ENCODE measurements at places on chromosomes 4 and X.

- DNase-seq: no peak
These were observed 449.1 kb upstream of the NDST4 start for GRCh38 chr4:115562506-115562905.

DNA sequence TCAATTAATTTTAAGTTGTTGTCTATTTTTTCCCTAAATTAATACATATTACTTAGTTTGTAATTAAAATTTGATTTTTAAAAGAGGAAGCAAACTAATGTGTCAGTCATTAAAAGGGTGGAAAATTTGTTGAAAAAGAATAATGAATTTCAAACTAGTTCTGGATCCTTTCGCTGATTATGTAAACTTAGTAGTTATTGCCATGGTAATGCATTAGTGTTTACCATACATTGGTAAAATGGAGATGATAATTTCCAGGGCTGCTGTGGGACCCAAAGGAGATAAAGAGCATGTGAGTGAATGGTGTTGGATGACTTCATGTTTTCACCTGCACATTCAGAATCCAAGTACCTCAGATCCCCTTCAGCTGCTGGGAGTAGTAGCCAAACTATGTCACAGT is 6.5 kb downstream of the BEX3 start:
- no peak for DNase-seq

GRCh38 chrX:74438764-74439163 is 17.5 kb downstream of the SLC16A2 start:
- DNase-seq: no peak

- no peak for DNase-seq
These were observed 86.9 kb downstream of the TMEM164 start for GRCh38 chrX:110089656-110090403.

GRCh38 chr4:10492464-10492863 is 35.2 kb upstream of the ZNF518B start:
- DNase-seq: no peak

GRCh38 chr4:56684320-56685050 is 3.4 kb upstream of the HOPX start:
- no peak for DNase-seq

DNA sequence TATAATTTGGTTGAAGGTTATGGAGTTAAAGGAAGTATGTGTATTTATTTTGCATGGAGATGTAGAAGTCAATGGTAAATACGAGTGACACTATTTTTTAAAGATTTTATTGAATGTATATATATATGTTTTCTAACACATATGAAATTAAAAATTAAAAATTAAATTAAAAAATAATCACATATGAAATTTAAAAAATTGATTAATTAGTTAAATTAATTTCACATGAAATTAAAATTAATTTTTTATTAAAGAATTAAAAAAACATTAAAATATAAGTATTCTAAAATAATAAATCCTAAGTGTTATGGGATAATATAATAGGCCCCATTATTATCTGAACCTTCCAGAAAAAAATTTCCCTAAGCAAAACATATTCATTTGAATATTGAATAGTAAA is 1163.5 kb downstream of the ARAP2 start:
- DNase-seq: no peak

DNA sequence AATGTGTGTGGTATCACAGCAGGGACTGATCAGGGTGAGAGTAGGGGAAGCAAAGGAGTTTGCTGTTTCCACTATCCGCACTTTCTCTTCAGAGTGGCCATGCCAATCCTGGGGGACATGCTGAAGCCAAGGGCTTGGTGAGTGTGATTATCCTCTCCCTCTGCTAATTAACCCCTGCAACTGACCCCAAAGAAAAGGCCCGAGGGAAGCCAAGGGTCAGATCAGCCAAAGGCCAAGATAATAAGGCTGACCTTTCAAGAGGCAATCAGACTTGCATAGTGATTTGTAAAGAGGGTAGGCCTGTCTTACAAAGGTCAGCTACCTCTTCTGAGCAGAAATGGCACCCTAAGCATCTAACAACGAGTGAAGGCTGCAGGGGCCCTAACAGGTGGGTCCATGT is 420.5 kb upstream of the CPEB2 start:
- no peak for DNase-seq

DNA sequence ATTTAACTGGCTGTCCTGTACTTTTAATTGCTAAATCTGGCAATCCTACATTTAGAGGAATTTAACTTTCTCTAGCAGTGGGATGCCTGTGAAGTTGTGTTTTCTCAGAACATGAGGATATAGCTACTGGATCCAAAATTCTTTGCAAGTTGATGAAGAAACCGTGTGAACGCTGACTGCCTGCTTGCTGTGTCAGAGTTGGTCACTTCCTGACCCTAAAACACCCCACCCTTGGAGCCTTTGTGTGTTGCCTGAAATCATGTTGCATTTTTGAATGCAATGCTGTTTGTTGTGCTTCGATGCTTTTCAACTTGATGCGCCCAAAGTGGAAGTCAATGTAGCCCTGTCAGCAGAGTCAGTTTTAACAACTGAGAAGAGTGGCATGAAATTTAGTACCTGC is 211.2 kb downstream of the ANK2 start:
- DNase-seq: no peak

DNA sequence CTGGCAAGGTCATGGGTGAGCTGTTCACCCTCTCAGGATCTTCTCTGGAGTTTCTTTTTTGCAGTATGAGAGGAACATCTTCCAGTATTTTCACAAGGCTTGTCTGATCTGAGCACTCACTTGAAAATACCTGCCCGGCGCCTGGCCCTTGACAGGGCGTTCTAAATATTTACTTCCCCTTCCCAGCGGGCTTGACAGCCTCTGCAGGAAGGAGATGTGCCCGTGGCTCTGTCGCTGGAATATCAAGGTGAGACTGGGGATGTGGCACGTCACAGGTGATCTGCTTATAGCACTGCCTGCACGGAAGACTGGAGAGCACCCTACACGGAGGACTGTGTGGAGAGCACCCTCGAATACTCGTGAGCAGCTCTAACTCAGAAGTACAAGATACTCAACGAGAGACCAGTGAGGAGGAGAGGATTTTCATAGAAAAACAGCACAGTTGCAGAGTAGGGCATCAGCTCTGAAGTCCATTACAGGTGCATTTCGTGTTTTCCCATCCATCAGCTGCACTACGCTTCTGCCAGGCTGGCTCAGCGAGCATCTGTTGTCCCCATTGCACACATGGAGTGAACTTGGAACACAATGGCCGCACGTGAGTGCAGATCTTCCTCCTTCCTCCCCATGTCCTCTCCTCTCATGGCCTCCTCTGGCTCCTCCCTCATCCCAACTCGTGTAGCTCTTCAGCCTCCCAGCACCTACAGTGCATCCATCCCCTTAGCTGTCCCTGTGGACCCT is 32.1 kb downstream of the ZBTB49 start:
- no peak for DNase-seq

GRCh38 chr4:116953947-116954346 is 131.4 kb downstream of the TRAM1L1 start:
- DNase-seq: no peak

GRCh38 chr4:84726356-84726755 is 143.4 kb downstream of the CDS1 start:
- no peak for DNase-seq

- DNase-seq: no peak
These were observed 34.4 kb downstream of the NEXMIF start for GRCh38 chrX:74890676-74891430.

GRCh38 chrX:119880076-119880475 is 8.4 kb downstream of the NDUFA1 start:
- no peak for DNase-seq

DNA sequence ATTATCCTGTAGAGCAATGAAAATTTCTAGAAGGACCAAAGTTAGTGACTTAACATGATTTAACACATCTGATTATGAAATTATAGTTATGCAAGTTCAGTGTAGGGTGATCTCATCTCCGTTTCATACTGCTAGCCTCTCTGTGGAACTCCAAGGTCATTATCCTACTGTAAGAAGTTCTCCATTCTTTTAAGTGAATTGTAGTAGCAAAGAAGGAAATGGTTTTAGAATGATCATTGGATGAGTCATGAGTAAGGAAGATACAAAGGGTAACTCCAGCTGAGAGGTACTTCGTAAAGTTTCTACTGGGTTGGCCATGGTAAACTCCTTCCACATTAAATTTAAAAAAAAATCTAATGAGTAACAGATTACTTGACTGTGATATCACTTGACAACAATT is 215.0 kb upstream of the GIMD1 start:
- DNase-seq: no peak

- DNase-seq: no peak
These were observed 60.2 kb upstream of the VMA21 start for GRCh38 chrX:151336809-151337208.

DNA sequence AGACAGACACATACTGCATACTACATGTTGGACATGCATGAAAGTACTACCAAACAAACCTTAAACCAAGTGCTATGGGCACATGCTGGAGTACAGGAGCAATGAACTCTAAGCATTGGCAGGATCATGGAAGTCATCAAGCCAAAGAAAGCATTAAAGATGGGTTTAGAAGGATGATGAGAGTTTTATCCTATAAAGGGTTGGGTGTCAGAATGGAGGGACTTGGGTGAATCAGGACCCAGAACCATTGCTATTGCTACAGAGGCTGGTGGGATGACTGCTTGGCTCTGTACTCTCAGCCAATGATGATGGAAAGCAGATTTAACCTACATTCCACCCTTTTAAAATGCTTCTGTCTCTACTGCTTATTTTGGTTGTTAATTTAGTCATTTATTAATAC is 233.9 kb upstream of the EDA2R start:
- DNase-seq: no peak

GRCh38 chr4:11842620-11843263 is 414.0 kb upstream of the HS3ST1 start:
- DNase-seq: no peak

- DNase-seq: no peak
These were observed 154.9 kb downstream of the ATG4A start for GRCh38 chrX:108246304-108246954.

DNA sequence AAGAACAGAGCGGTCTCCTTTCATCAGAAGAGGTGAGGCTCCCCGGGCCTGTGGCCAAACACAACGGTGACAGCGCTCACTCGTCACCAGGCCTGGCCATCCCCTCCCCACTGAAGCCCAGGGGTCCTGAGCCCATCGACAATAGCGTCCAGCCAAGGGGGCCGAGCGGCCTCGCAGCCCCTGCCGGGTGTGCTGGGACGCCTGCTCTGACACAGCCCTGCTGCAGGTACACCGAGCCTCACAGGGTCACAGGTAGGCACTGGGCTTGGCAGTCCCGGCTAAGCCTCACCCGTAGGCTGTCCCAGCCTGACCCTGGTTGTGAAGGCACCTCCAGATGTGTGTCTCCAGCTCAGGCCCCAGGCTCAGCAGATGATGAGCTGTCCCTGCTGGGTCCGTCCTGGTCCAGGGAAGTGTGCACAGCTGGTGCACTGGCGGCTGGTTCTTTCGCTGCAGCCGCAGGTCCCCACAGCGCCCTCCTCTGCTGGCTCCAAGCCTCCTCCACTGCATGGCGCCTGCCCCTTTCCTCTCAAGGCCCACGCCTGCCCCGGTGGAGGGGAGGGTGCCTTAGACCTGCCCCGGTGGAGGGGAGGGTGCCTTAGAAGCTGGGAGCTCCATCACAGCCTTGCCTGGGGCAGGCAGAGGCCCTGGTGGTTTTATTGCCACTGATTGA is 21.5 kb downstream of the UVSSA start:
- no peak for DNase-seq

DNA sequence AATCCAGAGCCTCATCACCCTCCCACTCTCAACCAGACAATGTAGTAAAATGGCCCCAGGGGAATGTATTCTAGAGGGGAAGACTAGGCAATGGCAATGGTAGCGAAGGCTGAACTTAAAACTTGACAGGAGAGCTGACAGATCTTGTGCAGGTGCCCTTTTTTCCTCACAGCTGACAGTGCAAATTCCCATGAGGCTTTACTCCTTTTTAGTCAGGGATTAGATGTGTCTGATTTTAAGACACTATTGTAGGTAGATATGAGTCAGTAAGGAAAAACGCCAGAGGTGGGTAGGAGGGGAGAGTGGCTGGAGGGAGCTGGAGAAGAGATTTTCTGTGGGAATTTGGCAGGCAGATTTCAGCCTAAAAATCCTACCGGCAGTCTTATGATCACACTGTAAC is 10.7 kb downstream of the CAPN6 start:
- DNase-seq: no peak

- DNase-seq: no peak
These were observed 2.2 kb downstream of the NHS start for GRCh38 chrX:17377091-17377717.

DNA sequence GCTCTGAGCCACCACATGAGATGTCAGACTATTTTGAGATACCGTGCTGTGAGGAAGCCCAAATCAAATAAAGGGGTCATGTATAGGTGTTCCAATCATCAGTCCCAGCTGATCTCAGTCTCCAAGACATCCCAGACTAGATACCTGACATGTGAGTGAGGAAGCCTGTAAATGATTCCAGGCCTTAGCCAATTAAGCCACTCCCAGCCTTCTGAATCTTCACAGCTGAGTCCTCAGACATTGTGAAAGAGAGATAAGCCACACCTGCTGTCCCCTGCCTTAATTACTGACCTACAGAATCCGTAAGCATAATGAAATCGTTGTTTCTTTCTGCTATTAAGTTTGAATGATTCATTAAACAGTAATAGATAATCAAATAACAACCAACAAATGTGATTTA is 671.4 kb downstream of the ZNF674 start:
- DNase-seq: no peak

GRCh38 chrX:11953615-11954014 is 184.7 kb upstream of the FRMPD4 start:
- no peak for DNase-seq

DNA sequence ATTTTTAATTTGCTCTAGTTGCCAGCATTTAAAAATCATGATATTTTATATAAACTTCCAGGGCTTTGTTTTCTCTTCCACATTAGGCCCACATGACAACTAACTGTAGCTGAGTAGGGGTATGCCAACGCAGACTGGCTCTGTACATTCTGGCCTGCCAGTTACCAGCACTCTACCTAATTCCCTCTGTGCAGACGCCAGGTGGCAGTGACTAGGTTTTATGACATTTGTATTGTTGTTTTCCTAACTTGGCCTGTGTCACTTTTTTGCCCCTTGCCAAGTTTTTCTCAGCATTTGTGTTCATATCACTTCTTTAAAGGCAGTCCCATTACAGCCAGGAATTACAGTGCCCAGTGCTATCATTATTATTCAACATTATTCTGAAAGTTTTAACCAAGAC is 347.5 kb downstream of the NKX6-1 start:
- DNase-seq: no peak

GRCh38 chrX:139559383-139560042 is 29.0 kb downstream of the F9 start:
- DNase-seq: no peak

- no peak for DNase-seq
These were observed 333.8 kb downstream of the DMD start for GRCh38 chrX:32877592-32877991.

- no peak for DNase-seq
These were observed 180.5 kb downstream of the ADAMTS3 start for GRCh38 chr4:72388521-72388920.
